ENCODE measurements at places on chromosomes 1 and 21. TPM values are rescaled to one million over a fixed set of nuclear protein-coding genes. Genes with fewer than 3 reads are reported as not detected.

SLC25A34 gene
- total RNA-seq, result 0.47 TPM

UMODL1 gene
- total RNA-seq, result not detected

CHIT1 gene
- not detected for total RNA-seq

LHX4 gene
- total RNA-seq, result 0.15 TPM

BEST4 gene
- total RNA-seq, result not detected

CHIA gene
- not detected for total RNA-seq

KRTAP13-2 gene
- total RNA-seq, result not detected

VHLL gene
- total RNA-seq, result not detected

HENMT1 gene
- not detected for total RNA-seq

CRP gene
- total RNA-seq, result not detected

HMCN1 gene
- total RNA-seq, result 14.8 TPM

CLDN17 gene
- total RNA-seq, result not detected

ANKRD35 gene
- not detected for total RNA-seq

EFCAB14 gene
- 54.2 TPM for total RNA-seq

KCNT2 gene
- 0.18 TPM for total RNA-seq

PLA2G2F gene
- total RNA-seq, result not detected

CD34 gene
- not detected for total RNA-seq

SPATA45 gene
- total RNA-seq, result 0.75 TPM

SRGAP2 gene
- total RNA-seq, result 28.5 TPM

PTPN7 gene
- 0.12 TPM for total RNA-seq

AIRE gene
- not detected for total RNA-seq

Measured in H4 (cell line).